ENCODE measurements at places on chromosomes 11 and 22.

DNA sequence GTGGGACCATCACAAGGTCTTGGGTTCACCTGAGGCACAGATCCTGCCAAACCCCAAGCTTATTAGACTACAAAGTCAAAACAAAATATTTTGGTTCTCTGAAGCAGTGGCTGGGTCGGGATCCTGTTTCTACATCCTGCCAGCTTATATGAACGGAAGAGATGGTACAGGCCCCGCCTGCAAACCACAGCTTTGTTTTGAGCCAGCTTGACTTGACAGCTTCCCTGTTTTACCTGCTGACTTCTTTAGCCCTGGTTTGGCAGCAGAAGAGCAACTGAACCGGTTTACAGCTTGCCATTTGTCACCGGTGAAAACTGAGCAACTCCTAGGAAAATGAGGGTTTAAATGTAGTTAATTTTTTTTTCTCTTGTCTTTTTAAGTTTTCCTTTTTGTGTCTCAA lies 11.4 kb downstream of the PACS1 start:
- peak; percentile 37 for DNase-seq

- DNase-seq = no peak
These were observed 679 bp downstream of the SPCS2 start for GRCh38 chr11:74949753-74950137.

DNA sequence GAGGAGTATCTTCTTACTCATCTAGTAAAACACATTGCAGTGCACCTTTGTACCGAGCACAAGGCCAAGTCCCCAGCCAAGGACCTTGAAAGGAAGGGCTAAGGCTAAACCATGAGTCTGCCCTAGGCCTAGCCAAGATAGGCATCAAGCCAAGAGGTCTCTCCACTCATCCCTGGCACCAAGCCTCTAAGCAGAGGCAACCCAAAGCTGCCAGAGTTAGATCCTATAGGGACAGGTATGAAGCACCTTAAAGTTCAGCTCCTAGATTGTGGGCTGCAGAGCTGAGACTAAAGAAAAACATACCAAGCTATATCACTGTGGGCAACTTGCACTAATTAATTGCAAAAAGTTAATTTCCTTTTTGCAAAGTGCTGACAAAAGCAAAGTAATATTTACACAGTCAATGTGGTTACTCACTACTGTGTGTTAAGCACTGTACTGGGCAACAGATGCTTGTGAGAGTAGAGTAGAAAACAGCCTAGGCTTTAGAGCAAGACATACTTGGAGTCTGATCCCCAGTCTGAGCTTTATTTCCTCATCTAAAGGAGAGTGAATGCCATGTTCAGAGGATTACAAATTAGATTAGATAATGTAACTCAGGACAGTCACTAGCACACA lies 7.2 kb downstream of the COA4 start:
- DNase-seq = no peak

DNA sequence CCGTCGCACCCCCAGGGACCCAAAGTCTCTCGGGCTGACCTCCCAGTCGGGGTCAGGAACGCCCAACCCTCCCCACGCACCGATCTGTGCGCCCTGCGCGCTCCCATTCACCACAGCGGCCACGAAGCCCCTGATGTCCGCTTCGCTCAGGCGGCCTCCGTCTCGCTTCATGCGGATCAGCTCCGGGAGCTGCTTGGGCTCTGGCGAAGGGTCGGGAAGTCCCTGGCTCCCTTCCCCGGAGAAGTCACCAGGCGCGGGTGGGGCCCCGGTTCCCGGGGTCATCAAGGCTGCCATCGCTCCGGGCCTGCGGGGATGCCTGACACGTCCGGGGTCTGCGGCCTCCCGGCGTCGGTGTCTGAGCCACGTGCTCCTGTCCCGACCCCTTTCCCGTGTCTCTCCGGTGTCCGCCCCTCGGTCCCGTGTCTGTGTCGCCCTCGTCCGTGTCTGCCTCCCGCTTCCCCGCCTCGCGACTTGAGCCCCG lies 356 bp downstream of the TYMP start:
- no peak for DNase-seq

DNA sequence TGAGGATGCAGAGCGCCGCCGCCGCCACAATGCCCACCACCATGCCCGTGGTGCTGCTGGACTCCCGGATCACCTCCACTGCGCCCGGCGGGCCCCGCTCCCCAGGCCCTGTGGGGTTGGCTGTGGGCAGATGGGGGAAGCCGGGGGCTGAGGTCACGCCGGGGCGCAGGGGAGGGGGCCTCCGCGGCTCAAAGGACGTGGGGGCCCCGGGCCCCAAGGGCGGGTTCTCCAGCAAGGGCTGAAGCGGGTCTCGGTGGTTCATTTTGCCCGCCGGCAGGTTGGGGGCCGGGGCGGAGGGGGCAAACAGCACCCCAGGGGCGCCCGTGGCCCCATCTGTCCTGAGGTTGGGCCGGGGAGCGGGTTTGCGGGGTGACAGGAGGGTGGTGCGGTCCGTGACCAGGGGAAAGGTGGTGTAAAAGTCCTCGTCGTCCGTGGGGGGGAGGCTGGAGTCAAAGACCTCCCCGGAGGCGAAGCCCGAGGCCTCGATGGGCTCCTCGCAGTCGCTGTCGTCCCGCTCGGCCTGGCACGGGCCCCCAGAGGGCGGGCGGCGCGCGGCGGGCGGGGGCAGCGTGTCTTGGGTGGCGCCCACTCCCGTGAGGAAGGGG lies 16.5 kb downstream of the SLC22A12 start:
- no peak for DNase-seq

DNA sequence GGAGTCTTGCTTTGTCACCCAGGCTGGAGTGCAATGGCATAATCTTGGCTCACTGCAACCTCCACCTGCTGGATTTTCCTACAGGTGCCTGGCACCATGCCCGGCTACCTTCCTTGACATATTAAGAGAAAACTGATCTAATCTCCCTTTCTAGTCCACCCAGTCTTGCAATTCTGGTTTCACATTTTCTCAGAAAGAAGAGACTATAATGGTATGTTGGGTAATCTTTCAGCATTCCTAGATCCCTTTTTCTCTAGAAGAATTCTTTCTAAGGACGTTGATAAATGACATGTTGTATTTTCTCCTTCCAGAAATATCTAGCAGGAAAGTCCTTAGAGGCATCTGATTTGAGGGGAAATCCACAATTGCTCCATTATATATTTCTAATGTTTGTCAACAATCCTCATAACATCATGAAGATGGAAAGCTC lies 10.4 kb upstream of the HSPA8 start:
- DNase-seq = no peak

GRCh38 chr11:83272627-83273026 lies 13.5 kb downstream of the CCDC90B start:
- DNase-seq = no peak

DNA sequence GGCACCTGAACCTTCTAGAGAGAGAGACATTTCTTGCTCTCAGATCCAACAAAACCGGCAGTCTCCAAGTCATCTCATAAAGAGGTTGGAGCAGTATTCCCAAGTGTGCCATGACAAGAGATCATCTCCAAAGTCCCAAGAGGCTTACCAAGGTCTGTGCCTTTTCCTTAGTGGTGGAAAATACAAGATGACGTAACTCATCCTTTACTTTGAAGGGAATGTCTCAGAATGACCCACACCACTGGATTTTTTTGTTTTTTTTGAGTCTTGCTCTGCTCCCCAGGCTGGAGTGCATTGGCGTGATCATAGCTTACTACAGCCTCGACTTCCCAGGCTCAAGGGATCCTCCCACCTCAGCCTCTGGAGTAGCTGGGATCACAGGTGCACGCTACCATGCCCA lies 71.0 kb upstream of the SLC22A12 start:
- no peak for DNase-seq

DNA sequence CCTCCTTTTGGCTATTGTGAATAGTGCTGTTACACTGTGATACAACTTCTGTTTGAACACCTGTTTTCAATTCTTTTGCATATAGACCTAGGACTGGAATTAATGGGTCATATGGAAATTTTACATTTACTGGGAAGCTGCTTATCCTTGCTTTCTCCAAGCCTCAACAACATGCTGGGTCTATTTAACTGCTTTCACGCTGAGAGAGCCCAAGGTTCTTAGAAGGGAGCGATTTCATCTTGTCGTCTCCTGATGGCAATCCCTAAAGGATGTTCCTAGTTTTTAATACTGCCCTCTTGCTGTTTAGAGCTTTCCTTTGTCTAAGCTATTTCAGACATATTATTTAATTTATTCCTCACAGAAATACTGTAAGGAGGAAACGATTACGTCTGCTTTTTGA lies 15.5 kb downstream of the IRAG1 start:
- DNase-seq = no peak

DNA sequence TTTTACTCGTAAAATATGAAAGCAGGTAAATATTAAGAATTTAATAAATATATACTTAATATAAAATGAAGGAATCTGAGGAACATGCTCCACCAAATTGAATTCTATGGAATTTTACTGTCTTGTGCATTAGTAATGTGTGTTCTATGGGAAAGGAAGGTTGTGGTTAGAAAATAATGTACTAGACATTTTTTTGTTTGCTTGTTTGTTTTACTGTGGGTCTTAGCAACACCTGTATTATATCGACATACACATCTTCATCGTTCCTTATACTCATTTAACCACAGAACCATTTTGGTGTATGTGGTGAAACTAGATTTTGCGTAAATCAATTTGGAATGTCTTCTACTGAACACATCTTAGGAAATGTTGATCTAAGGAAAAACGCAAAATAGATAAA lies 114.1 kb upstream of the MTMR2 start:
- DNase-seq = no peak

DNA sequence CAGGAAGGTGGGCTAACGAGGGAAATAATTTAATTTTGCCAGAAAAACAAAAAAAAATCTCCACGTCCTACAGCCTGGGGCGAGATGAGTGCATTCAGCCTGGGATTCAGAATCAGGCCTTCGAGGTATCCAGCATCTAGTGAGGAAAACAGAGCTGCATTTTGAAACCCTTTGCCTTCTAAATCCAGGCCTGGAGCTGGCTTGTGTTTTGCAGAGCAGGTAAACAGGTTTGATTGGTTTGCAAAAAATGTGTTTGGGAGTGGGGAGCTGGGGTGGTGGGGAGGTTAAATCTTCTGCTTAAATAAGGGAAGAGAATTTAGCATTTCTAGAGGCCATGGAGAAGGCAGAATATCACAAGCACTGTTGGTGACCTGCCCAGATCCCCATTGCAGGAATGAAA lies 29.7 kb upstream of the RASD2 start:
- DNase-seq = no peak

GRCh38 chr11:15493066-15493465 lies 378.3 kb downstream of the INSC start:
- no peak for DNase-seq

DNA sequence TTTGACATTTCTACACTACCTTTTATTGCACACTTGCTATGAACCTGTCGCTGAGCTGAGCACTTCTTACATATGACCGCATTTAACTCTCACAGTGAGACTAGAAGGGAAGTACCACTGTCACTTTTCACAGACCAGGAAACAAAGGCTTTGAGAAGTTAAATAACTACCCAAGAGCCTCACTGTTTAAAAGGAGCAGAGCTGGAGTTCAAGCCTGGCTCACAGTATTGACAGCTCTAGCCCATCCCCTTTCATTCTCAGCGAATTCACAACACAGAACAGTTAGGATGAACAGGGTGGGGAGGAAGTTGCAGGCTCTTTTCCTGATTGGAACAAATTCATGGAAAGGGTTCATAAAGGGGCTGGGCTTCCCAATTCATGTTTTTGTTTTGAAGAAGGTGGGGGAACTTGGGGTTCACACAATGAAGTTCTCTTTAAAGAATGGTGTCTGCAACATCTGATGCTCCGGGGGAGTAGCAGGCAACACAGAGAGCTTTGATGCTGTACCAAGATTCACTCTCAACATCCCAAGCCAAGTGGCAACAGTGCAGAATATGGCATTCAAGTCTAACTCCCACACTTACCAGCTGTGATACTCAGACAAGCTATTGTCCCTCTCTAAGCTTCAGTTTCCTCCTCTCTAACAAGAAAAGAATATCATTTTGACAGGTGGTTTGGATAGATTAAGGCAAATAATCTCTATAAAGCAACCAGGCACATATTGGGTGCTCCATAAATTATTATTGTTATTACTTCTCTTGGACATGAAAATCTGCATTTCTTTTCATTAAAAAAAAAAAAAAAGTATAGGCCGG lies 17.2 kb downstream of the SCGB1A1 start:
- no peak for DNase-seq

- no peak for DNase-seq
These were observed 20.9 kb downstream of the SOX6 start for GRCh38 chr11:16335236-16335962.

GRCh38 chr22:26435327-26436093 lies 6.5 kb downstream of the ASPHD2 start:
- DNase-seq = no peak

DNA sequence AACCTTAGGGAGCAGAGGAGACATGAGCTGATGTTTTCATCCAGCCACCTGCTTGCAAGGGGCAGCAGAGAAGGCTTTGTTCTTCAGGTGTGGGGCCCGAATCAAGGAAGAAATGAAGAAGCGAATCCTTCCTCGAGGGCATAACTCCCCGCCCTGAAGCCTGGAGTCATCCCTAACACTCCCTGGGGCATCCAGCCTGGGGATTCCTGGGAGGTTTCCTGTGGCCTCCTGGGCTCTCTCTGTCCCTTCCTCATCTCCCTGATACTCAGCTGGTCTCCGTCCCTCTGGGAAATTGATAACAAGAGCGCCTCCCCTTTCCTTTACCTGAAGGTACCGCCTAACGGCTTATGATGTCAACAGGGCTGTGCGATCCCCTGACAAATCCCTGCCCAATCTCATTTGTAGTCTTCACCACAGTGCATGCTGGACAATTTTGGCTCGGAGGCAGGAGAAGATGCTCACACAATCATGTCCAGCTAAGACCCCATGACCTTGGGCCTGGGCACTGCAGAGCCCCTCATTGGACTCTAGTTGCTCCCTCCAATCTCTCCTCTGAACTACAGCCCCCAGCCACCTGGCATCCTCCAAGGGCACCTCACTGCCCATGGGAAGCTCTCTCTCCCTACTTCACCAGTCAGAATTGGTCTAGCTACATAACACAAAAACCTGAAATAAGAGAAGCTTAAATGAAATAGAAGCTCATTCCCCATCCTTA lies 80.6 kb upstream of the RTL6 start:
- DNase-seq = no peak

DNA sequence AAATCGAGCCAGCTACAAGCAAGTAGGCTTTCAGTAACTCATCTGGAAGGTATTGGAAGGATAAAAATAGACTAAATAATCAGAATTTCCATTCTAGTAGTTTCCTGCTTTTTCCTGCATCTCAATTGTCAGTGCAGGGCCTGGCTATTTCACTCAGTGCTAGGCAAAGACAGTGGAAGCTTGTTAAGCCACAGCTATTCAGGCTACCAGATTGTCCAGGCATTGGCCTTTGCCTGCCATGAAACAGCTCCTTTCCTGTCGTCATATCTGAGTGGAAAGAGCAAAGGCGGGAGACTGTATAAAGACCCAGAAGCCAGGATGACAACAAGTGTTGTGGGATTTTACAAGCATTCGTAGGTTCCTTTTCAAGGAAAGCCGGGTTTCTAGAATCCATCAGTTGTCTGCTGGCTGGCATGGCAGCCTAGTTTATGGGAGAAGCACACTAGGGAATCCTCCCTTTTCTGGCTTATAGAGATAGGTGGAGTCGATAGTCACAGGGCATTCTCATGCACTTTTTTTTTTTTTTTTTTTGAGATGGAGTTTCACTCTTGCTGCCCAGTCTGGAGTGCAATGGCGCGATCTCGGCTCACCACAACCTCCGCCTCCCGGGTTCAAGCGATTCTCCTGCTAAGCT lies 2.0 kb upstream of the TNRC6B start:
- DNase-seq = no peak
